ENCODE measurements at places on chromosomes 3 and 15.

GRCh38 chr3:156948402-156949210 lies 122.5 kb downstream of the LEKR1 start:
- DNase-seq: no peak

DNA sequence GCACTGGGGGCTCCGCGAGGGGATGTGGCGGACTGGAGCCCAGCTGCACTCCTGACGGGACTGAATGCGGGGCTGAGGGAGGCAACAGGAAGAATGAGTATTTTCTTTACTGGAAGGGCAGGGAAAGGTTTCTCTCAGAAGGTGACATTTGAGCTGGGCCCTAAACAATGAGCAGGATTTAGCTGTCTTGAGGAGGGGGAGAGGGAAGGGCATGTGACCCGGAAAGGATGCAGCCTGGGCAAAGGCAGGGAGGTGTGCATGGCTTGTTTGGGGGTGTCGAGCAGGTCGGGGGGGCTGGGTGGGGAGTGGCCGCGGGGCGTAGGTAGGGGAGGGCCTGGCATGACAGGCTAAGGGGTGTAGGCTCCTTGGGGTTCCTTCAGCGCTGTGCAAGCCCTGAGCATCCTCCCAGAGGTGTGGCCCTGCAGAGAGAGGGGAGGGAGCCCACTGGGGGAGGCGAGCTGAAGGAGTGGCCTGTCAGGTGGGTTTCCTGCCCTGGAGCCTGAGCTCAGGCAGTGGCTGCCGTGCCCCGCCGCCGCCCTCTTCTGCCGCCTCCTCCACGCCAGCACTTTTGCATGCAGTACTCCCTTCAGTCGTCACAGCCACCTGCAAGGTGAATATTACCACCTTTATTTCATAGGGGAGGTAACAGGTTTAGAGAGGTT lies 17.2 kb upstream of the ANKDD1A start:
- DNase-seq: no peak

GRCh38 chr3:4509043-4509442 lies 15.9 kb downstream of the ITPR1 start:
- DNase-seq: no peak

DNA sequence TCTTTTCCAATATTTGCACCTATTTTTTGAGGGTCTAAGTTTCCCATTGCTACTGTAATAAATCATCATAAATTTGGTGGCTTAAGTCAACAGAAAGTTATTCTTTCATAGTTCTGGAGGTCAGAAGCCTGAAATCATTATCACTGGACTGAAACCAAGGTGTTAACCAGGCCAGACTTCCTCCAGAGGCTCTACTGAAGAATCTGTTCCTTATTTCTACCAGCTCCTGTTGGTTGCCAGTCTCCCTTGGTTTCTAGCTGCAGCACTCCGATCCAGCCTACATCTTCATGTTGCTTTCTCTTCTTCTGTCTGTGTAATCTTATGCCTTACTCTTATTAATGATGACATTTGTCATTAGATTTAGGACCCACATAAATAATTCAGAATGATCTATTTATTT lies 22.0 kb upstream of the ARPP21 start:
- no peak for DNase-seq

DNA sequence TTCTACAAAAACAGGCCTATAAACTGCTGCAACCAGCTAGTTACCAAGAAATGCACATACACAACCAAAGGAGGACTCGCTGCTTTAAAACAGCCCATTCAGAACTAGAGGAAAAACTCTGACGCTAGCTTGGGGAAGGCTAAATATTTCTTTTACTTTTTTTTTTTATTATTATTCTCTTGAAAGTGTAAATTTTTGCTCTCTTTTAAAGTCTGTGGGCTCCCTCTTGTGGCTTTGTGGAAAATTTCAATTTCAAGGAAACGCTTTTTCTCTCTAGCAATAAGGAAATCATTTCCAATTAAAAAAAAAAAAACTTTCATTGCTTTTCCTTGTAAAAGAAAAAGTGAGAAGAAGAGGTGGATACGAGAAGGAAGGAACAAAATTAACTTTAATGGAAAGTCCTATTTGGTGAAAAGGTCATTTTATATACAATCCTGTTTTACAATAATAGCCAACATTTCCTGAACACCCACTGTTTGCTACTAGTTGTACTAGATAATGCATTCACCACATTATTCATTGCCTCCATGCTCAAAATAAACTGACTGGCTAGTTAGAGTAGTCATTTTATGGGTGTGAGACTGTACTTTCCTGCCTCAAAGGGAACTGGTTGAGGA lies 51.2 kb upstream of the SAMMSON start:
- DNase-seq: peak; percentile 48

DNA sequence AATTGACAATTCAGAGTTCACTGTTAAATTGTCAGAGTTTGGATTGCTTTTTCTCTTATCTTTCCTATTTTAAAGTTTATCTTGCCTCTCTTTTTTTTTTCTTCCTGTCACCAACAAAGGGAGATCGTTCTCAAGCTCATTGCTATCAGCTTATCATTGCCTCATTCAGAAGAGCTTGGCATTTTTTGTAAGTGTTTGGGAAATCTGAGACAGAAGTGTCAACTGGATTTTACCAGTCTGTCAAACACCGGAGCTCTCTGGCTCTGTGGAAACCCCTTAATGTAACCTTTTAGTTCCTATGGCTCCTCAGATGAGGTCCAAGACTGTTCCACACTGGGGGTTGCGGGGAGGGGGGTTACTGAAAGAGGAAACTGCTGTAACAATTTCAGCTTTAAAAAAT lies 10.6 kb upstream of the TFG start:
- no peak for DNase-seq

- DNase-seq: no peak
Measured at GRCh38 chr3:150384296-150385212, 23.5 kb upstream of the TSC22D2 start.

DNA sequence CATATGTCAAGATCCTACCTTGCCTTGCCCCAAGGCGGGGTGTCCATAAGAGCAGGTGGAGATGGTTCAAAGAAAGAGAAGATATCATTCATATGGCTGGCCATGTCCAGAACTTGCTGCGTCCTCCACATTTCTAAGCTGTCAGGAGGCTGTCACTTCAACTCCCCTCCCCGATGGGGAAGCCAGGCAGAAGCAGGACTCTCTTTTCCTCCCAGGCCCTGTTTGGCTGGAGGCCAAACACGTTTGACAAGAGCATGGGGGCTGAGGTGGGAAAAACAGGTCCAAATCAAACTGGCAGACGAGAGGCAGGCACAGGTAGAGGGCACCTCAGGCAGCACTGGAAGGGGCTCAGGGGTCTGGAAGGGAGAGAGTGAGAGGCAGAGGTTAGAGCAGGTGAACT lies 37.7 kb downstream of the MESD start:
- DNase-seq: no peak

GRCh38 chr15:89845305-89845893 lies 30.7 kb upstream of the ANPEP start:
- DNase-seq: peak; percentile 88

DNA sequence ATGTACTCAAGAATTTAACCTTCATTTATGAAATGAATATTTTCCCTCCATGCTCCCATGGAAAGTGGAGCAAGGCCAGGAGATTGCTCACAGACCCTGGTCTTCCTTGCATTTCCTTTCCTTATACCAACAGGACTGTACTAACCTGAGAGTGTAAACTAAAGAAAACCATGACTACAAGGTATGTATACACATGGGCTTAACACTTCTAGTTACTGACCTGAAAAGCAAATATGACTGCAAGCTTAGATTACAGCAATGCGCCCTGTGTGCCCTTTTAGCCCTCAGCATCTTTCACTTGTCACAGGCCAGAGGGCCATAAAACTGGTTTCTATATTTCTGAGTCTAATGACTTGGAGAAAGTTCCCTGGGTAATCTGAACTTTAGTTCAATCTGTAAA lies 52.1 kb downstream of the NEK10 start:
- no peak for DNase-seq

GRCh38 chr3:78979028-78979427 lies 788.8 kb downstream of the ROBO1 start:
- no peak for DNase-seq

- DNase-seq: no peak
Measured at GRCh38 chr15:92393980-92394308, 263 bp downstream of the ST8SIA2 start.

GRCh38 chr3:8760091-8760490 lies 9.3 kb downstream of the OXTR start:
- no peak for DNase-seq

DNA sequence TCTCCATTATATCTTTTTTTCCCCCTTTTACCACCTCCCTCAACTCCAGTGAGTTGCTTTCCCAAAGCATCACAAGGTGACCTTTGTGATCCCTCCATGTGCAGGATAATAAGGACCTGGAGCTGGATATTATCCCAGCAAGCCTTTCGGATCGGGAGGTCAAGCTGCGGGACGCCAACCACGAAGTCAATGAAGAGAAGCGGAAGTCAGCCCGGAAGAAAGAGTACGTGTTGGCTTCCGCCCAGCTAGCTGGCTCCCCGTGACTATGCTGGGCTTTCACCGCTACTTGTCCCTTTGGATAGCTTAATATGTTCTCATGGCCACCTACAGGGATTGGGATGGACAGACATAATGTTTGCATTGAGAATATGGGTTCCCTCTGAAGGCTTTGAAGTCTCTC lies 273.7 kb upstream of the UMPS start:
- no peak for DNase-seq

GRCh38 chr15:73716417-73716816 lies 32.2 kb downstream of the CD276 start:
- DNase-seq: no peak

DNA sequence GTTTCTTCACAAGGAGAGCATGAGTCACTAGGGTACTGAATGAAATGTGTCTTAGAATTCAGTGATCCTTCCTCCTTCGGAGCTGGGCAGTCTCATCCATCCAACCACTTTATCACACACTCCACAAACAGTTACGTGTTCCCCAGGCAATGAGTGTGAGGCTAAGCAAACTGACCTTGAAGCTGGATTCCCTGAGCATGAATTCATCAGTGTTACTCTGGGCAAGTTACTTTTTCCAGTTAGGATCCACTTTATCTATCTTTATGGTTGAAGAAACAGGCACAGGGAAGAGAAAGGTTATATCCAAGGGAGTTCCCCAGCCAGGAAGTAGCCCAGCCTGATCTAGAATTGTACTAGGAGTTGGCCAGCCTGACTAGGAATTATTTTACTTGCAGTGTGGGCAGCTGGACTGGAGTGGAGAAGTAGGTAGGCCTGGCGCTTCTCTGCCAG lies 17.1 kb upstream of the GCNT3 start:
- peak; percentile 85 for DNase-seq

GRCh38 chr3:171831936-171832335 lies 11.2 kb upstream of the TMEM212 start:
- no peak for DNase-seq

DNA sequence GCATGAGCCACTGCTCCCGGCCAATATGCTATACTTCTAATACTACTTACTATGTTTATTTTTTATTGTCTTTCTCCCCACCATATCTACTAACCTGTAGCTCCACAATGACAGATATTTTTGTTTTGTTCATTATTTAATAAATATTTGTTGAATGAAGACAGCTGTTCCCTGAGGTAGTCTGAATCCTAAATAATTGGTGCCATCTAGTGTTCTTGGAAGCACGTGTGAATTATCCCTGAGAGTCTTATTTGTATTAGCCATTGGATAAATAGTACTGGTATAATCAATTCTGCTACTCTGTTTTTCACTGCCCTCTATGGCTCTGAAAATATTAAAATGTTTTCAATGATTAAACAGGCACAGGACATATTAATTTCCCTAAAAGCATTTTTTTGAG lies 5.6 kb upstream of the APPL1 start:
- peak; percentile 43 for DNase-seq

DNA sequence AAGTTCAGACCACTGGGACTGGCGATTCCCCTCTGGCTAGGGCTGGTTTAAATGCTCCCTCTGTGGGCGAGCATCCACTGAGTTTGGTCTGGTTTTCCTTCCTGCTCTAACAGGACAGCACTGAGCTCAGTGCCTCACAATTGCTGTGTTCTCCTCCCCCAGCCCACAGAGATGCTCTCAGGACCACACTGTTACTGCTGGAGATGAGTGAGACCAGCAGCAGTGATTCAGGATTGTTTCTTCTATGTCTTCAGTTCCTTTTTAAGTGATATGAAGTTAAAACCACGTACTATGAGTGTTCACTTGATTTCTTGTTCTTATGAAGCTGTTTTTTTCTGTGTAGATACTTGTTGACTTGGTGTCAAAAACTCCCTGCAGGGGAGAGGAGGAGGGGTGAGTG lies 180.4 kb upstream of the COL8A1 start:
- DNase-seq: no peak

DNA sequence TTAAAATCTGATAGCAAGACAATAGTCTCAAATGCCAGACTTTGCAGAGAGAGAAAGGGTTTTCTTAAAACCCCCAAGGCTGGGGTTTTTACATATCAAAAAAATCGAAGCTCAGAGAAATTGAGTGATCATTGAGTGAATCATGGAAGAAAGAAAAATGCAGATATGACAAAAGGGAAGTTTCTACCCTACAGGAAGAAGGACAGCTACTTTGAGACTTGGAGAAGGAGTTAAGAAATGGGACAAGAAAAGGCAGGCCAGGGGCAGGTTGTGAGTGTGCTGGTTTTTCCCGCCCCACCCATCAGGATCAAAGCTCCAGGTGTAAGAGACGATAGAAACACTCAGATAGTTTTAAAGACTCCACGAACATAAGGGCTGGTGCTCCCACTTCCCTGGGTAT lies 18.6 kb downstream of the TMEM158 start:
- DNase-seq: peak; percentile 88

GRCh38 chr3:173901649-173902048 lies 504.1 kb downstream of the NLGN1 start:
- DNase-seq: no peak

- no peak for DNase-seq
Measured at GRCh38 chr15:25238126-25238525, 200.7 kb downstream of the UBE3A start.

- DNase-seq: no peak
Measured at GRCh38 chr3:194952841-194953241, 267.2 kb downstream of the FAM43A start.

DNA sequence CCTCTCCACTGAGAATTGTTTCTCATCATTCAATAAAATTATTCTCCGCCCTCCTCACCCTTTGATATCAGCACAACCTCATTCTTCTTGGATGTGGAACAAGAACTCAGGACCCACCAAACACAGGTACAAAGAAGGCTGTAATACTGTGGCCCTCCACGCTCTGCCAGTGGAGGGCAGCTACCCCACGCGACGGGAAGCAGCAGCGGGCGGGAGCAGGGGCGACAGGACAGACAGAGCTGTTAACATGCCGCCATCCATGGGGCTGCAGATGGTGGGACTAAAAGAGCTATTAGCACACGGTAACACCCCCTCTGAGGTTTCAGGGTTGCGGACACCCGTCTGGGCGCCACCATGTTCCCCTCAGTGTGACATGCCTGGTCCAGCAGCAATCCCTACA lies 37.5 kb downstream of the EMC4 start:
- DNase-seq: no peak

GRCh38 chr3:172263781-172264486 lies 184.3 kb downstream of the GHSR start:
- DNase-seq: no peak

GRCh38 chr3:155766206-155766605 lies 21.3 kb upstream of the PLCH1 start:
- peak; percentile 74 for DNase-seq

- peak; percentile 56 for DNase-seq
Measured at GRCh38 chr3:120129718-120130513, 35.7 kb upstream of the GSK3B start.
